ENCODE measurements at places on chromosomes 6 and 20.
A peak's percentile ranks its signal among the peaks of the same experiment; 100 is the strongest.

GRCh38 chr6:33984466-33985312, 161.2 kb downstream of the GRM4 start:
- no peaks in the 10 kb centered on the region for H3K36me3 ChIP-seq
- peaks cover 9% of the 10 kb centered on the region for H3K4me1 ChIP-seq
- DNase-seq = peak; percentile 71
- no peak overlapping the region for H3K4me3 ChIP-seq
- no peaks in the 10 kb centered on the region for H3K27me3 ChIP-seq

GRCh38 chr6:156919814-156920369, 142.7 kb downstream of the ARID1B start:
- no peak overlapping the region for H3K4me3 ChIP-seq
- no peaks in the 10 kb centered on the region for H3K36me3 ChIP-seq
- no peak for DNase-seq

- H3K36me3 ChIP-seq = no peaks in the 10 kb centered on the region
- H3K27ac ChIP-seq = no peak overlapping the region
- no peaks in the 10 kb centered on the region for H3K4me1 ChIP-seq
- no peak overlapping the region for H3K4me3 ChIP-seq
- H3K27me3 ChIP-seq = no peaks in the 10 kb centered on the region
- no peak for DNase-seq
Measured at GRCh38 chr20:34233687-34234086, 7.5 kb upstream of the ASIP start.

DNA sequence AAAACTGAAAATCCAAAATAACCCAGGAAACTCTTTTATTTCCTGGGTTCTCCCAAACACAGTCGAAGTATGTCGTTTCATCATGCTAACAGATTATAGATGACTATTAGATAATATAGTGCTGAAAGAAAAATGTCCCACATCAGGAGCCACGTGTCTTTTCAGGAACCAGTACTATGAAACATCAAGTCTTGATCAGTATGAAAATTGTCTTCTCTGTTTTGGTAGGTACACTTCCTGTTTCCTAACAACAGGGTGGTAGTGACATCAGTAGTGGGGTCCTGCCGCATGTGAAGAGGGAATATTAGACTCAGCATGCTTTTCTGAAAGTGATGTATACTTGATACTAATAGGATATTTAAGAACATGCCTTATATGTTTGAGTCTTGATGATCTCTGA, 136.7 kb downstream of the HIVEP1 start:
- H3K4me1 ChIP-seq = no peaks in the 10 kb centered on the region
- no peak overlapping the region for H3K4me3 ChIP-seq

DNA sequence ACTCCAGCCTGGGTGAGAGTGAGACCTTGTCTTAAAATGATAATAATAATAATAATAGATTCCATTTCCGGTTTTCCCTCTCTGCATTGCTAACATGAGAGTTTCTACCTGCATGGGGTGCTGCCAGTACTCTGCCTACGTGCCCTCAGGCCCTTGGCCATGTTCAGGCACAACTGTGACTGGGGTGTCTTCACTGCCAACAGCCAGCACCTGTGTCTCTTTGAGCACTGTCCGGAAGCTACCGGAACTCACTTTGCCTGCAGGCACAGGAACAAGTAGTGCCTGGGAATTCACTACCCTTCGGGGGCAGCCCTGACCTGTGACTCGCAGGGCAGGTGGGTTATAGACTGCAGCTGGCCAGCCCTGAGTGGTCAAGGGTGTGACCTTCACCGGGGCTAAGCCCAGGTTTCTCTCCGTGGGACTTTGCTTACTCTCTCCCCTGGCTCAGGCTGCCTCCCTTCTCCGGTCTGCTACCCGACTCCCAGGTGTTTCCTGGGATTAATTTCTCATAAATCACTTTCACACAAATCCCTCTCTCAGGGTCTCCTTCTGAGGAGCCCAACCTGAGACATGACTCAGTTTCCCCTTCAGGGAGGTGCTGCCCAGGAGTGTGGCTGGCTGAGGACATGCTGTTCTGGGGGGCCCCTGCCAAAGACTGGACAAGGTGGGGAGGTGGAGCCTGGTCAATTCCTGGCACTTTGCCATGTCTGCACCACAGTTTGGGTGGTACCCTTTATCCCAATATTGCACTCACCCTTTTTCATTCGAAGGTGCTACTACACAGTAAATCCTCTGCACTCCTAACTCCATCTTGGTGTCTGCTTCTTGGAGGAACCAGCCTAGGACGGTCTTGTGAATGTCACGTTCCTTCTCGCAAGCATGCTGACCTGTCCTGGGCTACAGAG, 79.5 kb upstream of the RALGAPA2 start:
- H3K4me3 ChIP-seq = no peak overlapping the region
- no peak for DNase-seq
- no peaks in the 10 kb centered on the region for H3K36me3 ChIP-seq
- no peaks in the 10 kb centered on the region for H3K4me1 ChIP-seq
- H3K27me3 ChIP-seq = no peaks in the 10 kb centered on the region
